ENCODE measurements at places on chromosomes 6 and 20. TPM values are rescaled to one million over a fixed set of nuclear protein-coding genes. Genes with fewer than 3 reads are reported as not detected.

Gene CCN5
- total RNA-seq = not detected

Gene RAD21L1
- total RNA-seq = not detected

Gene SIM1
- total RNA-seq = not detected

Gene PNPLA1
- 0.22 TPM for total RNA-seq

Gene TOMM34
- total RNA-seq = 12.8 TPM

Gene CTCFL
- total RNA-seq = 0.25 TPM

Gene TRMT11
- 14.2 TPM for total RNA-seq

Gene TFAP2C
- total RNA-seq = not detected

Gene MAPK14
- total RNA-seq = 62.7 TPM

Gene SPATS1
- total RNA-seq = not detected

Gene ADISSP
- total RNA-seq = 22.6 TPM

Gene BMP7
- not detected for total RNA-seq

Gene DEFB132
- total RNA-seq = not detected

Gene RAB44
- 0.10 TPM for total RNA-seq

Gene ANGPT4
- total RNA-seq = not detected

Gene RCAN2
- total RNA-seq = 0.18 TPM

Data from T-cell (primary cell).